Tibial nerve (tissue), 4 donors: ENCODE measurements at places on chromosomes 1 and 21. TPM values are rescaled to one million over a fixed set of nuclear protein-coding genes. Genes with fewer than 3 reads are reported as not detected.

- no peak for DNase-seq
Measured at GRCh38 chr1:179146911-179147310, 65.0 kb downstream of the TOR3A start.

DNA sequence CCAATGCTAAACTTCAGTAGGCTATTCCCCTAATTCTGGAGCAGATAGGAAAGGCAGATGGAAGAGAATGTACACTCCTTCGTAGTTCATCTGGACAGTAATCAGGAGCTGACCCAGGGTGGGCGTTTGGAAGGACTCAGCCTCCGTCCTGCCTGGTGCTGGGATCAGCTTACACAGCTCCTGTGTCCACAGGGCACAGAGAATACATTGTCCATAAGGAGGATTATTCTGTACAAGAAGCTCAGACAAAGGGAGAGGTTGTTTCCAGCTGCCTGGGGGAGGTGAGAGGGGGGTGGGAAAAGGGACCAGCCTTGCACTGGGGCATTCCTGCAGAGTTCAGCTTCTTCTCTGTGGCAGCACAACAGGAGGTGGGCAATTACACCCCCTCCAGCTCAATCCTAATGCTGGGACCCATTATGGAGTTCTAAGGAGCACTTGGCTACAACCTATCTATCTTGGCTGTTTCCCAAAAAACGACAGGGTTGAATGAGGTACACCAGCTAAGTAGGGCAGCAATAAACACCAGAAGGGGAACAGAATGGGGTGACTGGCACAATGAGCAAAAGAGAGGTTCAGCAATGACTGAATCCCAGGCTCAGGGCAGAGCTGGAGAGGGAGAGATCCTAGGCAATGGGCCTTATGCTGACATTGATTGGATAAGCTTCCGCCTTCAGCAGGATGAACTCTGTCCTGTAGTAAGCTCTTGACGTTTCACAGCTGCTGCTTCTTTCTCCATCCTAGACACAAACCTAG, 7.4 kb downstream of the MED8 start:
- DNase-seq: no peak

- no peak for DNase-seq
Measured at GRCh38 chr21:32388306-32388705, 4.5 kb downstream of the URB1 start.

GRCh38 chr1:77557053-77557452, 125.4 kb downstream of the ZZZ3 start:
- no peak for DNase-seq

DNA sequence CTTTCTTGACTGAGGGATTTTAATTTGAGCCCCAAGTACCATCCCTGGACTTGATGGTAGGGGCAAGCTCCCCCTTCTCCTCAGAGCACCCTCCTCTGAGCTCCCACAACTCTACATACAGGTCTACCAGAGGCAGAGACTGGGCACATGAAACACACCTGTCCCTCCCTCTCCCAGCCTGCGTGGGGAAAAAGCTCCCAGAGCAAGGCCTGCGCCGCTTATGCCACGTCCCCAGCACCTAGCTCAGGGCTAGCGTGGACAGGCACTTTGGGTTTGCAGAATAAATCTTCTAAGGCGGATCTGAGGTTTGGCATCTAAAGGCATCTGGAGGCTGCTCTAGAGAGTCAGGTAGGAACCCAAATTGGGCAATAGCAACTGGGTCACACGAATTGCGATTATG, 7.5 kb upstream of the KNCN start:
- no peak for DNase-seq

GRCh38 chr1:71770121-71770520, 512.2 kb downstream of the NEGR1 start:
- DNase-seq: no peak

DNA sequence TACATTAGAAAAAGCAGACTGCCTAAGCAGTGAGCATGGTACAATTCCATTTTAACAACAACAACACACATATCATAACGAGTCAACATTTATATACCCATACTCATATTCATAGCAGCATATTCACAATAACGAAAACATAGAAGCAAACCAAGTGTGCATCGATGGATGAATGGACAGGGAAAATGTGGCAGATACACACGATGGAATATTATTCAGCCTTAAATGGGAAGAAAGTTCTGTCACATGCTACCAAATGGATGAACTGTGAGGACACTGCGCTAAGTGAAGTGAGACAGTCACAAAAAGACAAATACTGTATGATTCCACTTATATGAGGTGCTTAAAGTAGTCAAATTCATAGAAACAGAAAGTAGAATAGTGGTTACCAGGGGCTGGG, 9.5 kb upstream of the MAN1C1 start:
- no peak for DNase-seq

- DNase-seq: no peak
Measured at GRCh38 chr1:192053531-192053971, 104.7 kb upstream of the RGS18 start.

GRCh38 chr1:66371233-66372005, 162.5 kb upstream of the SGIP1 start:
- DNase-seq: no peak

- DNase-seq: no peak
Measured at GRCh38 chr1:45429561-45430159, 61.3 kb downstream of the TESK2 start.

- DNase-seq: no peak
Measured at GRCh38 chr1:63000508-63000907, 216.6 kb downstream of the ATG4C start.

DNA sequence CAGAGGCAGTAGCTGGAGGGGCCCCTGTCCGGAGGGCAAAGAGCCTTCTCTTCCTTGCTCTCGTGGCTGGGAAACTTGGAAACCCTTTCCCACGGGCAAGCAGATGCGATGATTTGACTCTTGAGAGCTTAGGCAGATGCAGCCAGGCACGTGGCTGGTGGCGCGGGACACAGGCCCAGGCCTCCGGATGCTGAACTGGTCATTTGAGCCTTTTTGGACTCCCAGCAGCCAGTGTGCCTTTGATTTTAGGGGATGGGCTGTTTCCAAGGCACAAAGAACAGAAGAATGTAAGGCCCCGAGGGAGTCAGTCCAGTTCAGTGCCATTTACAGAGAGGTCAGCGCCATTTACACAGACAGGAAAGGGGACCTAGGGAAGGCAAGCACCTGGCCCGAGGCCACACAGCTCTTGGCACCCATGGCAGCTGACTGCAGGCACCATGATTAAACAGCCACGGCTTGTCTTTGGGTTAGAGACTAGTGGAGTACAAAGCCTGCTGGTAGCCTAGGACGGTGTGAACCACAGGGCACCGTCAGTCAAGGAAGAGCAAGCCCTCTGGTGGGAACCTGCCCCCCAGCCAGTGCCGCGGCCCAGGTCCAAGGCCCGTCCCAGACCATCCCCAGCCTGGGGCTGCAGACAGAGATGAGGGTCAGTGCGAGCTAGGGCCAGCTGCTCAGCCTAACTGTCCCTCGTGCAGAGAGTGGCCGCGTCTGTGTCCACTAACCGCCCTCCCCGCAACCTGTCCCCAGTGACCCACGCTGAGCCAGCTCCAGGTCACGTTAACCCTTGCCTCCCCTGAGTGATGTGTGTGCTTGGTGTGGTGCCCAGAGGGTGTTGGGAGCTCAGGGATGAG, 20.4 kb upstream of the CCDC27 start:
- DNase-seq: no peak

- DNase-seq: no peak
Measured at GRCh38 chr1:42933060-42933586, 25.5 kb downstream of the SLC2A1 start.

GRCh38 chr1:155261493-155261851, 688 bp downstream of the SCAMP3 start:
- no peak for DNase-seq

DNA sequence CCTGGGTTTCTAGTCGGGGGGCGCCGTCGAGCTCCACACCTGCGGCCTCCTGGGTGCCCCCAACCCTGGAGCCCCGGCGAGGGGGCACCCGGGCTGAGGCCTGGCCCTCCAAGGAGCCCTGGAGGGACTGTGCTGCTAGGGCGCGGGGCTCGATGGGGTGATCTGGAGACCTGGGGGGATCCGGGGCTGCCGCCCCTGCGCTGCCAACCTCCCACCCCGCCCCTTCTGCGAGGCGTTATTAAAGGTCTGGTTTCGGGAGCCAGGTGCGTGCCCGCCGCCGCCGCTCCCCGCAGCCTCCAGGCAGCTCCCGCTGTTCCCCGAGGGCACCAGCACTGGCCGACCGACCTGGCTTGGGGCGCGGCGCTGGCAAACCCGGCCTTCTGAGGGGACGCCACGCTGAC, 746 bp upstream of the POFUT2 start:
- no peak for DNase-seq

Gene OR2L2
- not detected for total RNA-seq

Gene BATF3
- 3.3 TPM for total RNA-seq

Gene MATN1
- total RNA-seq: not detected
